Left lung (tissue), 14 donors: ENCODE measurements at places on chromosomes 16 and 17. TPM values are rescaled to one million over a fixed set of nuclear protein-coding genes. Genes with fewer than 3 reads are reported as not detected.

DNA sequence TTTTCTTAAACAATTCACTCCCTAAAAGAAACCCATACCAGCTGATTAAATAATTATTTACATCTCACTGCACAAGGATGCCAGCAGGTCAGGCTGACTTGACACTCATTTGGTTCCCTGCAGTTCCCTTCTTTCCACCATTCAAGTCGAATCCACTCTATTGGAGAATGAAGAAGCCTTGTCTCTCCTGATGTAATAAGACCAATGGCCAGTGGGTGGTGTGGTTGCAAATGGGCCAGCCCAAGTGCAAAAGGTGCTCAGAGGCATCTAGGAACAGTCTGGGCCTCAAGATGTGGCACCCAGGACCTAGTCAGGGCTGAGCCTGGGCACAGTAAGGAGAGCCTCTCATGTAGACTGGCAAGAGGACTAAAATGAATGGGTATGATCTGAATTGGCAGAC is 9.3 kb downstream of the C16orf78 start:
- DNase-seq = no peak

DNA sequence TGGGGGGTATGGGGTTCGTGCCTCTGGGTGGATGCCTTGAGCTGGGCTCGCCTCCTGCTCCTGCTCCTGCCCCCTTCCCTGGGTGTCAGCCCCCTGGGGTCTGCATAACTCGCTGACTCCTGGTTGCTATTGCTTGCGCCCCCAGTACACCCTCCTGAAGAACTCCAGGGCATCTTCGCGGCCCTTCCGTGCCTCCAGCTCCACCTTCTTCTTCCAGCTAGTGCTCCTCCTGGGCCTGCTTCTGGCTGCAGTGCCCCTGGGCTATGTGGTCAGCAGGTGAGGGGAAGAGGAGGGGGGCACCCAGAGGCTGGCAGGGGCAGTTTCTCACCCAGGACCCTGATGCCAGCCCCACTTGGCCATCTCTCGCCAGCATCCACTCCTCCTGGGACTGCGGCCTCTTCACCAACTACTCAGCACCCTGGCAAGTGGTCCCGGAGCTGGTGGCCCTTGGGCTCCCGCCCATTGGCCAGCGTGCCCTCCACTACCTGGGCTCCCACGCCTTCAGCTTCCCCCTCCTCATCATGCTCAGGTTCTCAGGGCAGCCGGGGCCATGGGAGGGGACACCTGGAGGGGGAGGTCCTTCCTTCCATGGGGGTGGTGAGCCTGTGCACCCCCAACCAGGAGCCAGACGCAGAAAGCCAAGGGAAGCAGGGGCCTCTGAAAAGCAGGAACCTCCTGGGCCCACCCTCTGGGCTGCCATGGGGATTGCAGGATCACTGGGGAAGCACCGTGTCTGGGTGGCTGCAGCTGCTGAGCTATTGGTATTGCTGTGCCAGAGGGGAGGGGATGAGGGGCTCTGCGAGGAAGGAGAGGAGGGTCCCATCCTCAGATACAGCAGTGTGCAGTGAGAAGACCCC is 7.8 kb upstream of the C17orf99 start:
- no peak for DNase-seq

The ATXN2L gene
- 114 TPM for total RNA-seq

The KLHL11 gene
- 13.3 TPM for total RNA-seq

DNA sequence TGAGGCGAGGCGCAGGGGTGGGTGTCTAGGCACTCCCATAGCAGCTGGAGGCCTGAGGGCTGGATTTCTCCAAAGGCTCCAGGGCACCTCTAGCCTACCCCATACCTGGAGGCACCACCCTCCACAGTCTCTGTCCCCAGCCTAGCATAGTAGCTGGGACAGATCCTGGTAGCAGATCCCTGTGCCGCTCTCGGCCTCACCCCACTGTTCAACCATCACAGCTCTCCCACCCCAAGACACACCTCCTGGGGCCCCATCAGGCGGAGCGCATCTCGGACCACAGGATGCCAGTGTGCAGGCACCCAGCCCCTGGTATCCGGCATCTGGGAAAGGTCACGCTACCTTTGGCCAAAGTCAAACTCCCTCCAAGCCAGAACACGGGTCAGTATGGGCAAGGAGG is 7.1 kb downstream of the BTBD17 start:
- no peak for DNase-seq

- DNase-seq = no peak
These were observed 23.8 kb upstream of the EIF1 start for GRCh38 chr17:41664587-41665565.

GRCh38 chr16:82773018-82773417 is 146.2 kb downstream of the CDH13 start:
- DNase-seq = no peak

The SSTR5 gene
- total RNA-seq = not detected

- DNase-seq = no peak
These were observed 12.3 kb upstream of the SLC7A5 start for GRCh38 chr16:87881324-87882200.

DNA sequence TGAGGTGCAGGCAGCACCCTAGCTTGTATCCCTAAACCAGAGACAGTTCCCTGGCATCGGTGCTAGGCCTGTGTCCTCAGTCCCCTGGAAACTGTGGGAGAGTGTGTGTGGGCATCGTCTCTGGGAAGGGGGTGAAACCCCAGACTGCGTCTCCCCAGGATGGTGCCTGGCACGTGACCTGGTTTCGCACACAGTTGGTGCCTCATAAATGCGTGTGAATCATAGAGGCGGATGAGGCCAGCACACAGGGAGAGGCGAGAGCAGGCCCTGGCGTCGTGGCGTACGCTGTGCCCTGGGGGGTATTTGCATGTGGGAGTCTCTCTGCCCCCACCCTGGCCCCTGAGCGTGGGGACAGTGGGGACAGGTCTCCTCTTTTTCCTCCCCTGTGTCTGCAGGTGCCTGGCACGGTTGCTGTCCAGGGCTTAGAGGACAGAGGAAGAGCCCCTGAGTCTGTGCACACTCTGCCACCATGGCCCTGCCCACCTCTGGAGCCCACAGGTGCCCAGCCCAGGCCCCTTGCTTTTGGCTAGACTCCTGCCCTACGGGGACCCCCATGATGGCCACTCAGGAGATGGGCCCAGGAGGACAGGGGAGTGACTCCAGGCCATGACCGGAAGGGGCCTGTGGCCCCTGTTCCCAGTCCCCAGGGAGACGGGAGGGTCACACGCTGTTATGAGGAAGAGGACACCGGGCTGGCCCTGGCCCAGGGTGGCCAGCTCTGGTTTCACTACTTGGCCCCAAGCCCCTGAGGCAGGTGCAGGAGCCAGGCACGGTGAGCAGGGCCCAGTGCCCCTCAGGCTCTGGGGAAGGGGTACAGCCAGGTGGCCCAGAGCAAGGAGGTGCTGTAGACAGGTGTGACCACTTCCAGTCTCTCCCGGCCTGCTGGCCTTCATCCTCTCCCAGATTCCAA is 1.3 kb upstream of the FSCN2 start:
- DNase-seq = no peak

The TMEM100 gene
- 164 TPM for total RNA-seq
